ENCODE measurements at places on chromosomes 3 and 15. TPM values are rescaled to one million over a fixed set of nuclear protein-coding genes. Genes with fewer than 3 reads are reported as not detected.

DNAH1 gene
- total RNA-seq: 5.9 TPM

TIPIN gene
- 13.1 TPM for total RNA-seq

CD86 gene
- not detected for total RNA-seq

ROBO2 gene
- total RNA-seq: 0.39 TPM

SLC25A36 gene
- 76.5 TPM for total RNA-seq

DNA sequence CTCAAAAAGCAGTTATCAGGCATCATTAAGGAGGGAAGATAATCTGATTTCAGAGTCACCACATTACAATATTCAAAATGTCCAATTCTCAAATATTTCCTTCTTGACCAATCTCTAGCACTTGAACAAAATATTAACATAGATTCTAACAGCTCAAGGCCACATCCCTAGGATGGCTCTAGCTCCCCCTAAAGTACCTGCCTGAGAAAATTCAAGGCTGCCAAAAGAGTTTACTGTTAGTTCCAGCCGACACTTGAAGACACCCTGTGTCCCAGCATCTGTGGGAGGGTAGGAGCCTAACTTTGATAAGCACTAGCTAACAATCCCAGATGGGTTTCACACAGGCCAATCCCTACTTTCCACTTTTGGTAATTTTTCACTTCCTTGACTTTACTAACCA is 10.4 kb downstream of the NSMCE3 start:
- no peak for DNase-seq
- H3K27me3 ChIP-seq: no peaks in the 10 kb centered on the region
- no peak overlapping the region for H3K27ac ChIP-seq
- H3K36me3 ChIP-seq: no peaks in the 10 kb centered on the region

DNA sequence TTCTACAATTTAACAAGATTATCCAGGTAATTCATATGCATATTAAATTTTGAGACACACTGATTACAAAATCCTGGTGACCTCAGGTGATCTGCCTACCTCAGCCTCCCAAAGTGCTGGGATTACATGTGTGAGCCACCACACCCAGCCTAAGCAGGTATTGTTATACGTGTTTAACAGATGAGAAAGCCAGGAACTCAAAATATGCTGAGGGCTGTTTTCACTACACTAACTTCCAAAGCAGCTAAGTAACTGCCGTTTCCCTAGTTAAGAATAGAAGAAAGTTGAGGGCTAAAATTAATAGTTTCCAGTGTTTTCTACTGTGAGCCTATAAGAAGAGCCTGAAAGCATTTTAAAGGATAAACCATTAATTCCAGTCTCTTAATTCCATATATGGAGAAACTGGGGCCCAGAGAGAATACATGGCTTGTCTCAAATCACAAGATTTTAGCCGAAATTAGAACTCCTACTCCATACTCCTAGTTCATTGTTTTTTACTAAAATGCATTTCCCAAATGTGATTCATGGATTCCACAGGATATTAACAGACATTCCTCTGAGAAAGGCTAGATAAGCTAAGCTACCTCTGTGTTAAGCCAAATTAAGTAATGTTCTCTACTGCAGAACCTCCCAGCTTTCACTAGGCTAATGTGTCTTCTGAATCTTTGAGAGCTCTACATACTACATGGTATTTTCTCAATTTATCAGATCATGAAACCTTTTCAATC is 17.0 kb upstream of the AVEN start:
- no peak overlapping the region for H3K27ac ChIP-seq
- no peaks in the 10 kb centered on the region for H3K4me1 ChIP-seq
- H3K27me3 ChIP-seq: no peaks in the 10 kb centered on the region
- no peaks in the 10 kb centered on the region for H3K36me3 ChIP-seq
- DNase-seq: no peak

DNA sequence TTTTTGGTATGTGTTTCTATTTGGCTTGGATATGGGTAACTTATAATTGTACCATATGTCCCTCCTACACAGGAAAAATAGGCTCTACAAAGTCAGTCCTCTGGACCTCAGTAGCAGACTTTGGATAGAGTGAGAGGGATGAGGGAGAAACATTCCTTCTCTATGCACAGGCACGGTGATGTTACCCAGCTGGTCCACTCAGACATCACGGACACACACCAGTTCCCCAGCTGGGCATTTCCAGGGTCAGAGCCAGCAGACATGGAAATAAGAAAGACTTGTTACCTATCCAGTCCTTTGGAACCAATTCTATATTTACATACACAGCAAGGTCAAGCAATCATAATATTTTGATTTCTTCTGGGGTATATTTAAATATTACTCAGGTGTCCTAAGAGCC is 433.1 kb upstream of the KCNMB2 start:
- H3K27me3 ChIP-seq: no peaks in the 10 kb centered on the region
- no peak overlapping the region for H3K4me3 ChIP-seq
- DNase-seq: no peak
- H3K27ac ChIP-seq: no peak overlapping the region
- H3K36me3 ChIP-seq: no peaks in the 10 kb centered on the region

- H3K36me3 ChIP-seq: no peaks in the 10 kb centered on the region
- H3K4me3 ChIP-seq: no peak overlapping the region
Observed at GRCh38 chr3:48960841-48961413, 29.1 kb upstream of the P4HTM start.

- H3K27me3 ChIP-seq: no peaks in the 10 kb centered on the region
- peaks cover 88% of the 10 kb centered on the region for H3K4me1 ChIP-seq
- peak; percentile 58 for DNase-seq
- H3K36me3 ChIP-seq: no peaks in the 10 kb centered on the region
- peak overlapping the region; percentile 81 for H3K27ac ChIP-seq
- H3K4me3 ChIP-seq: no peak overlapping the region
Observed at GRCh38 chr3:193883551-193883950, 252.4 kb upstream of the HES1 start.

DNA sequence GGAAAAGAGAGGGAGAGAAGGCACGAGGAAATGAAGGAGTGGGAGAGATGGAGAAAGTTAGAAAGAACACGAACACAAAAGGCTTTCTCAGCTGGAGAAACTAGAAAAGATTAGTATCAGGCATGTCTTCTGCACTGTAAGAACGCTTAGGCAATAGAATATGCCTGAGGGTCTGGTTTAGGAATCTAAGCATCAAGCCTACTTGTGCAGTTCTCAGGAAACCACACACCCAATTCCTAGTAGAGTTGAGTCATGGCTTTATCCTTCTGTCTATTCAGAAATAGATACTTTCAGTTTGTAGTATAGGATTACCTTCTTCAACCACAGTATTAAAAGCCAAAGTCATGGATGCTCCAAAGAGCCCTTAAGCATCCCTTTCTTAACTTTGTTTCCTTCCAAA is 969.4 kb downstream of the NTRK3 start:
- no peaks in the 10 kb centered on the region for H3K36me3 ChIP-seq
- H3K4me1 ChIP-seq: no peaks in the 10 kb centered on the region
- H3K27me3 ChIP-seq: no peaks in the 10 kb centered on the region
- DNase-seq: no peak
- H3K27ac ChIP-seq: no peak overlapping the region

GRCh38 chr15:47717036-47717612 is at the start of gene SEMA6D:
SEMA6D (plus strand) TSS chr15:47717505; CDS start chr15:47759799, 42,294 bp downstream.
- H3K4me1 ChIP-seq: no peaks in the 10 kb centered on the region
- no peak within 1 kb of the TSS for H3K4me3 ChIP-seq
- H3K27me3 ChIP-seq: peaks cover 12% of the 10 kb centered on the region
- no peaks in the 10 kb centered on the region for H3K36me3 ChIP-seq
- no peak within 1 kb of the TSS for H3K27ac ChIP-seq

DNA sequence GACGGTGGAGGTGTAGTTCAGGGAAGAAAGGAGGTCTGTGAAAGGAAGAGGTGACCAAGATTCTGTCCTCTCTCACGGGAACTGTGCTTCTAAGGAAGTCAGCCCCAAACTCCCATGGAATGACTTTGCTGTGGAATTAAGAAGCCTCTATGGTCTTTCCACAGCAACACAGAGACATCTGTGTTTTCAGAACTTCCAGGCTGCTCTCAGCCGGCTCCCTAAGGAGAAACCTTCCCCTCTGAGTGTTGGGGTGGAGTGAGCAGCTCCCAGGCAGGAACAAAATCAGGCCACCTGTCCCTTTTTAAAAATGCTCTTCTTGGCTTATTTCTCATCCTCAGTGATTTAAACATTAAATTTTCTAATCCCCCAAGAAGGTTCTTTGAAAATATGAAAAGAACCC is 53.3 kb upstream of the SNRK start:
- no peak for DNase-seq
- H3K36me3 ChIP-seq: no peaks in the 10 kb centered on the region
- no peaks in the 10 kb centered on the region for H3K27me3 ChIP-seq
- peaks cover 7% of the 10 kb centered on the region for H3K4me1 ChIP-seq

DNA sequence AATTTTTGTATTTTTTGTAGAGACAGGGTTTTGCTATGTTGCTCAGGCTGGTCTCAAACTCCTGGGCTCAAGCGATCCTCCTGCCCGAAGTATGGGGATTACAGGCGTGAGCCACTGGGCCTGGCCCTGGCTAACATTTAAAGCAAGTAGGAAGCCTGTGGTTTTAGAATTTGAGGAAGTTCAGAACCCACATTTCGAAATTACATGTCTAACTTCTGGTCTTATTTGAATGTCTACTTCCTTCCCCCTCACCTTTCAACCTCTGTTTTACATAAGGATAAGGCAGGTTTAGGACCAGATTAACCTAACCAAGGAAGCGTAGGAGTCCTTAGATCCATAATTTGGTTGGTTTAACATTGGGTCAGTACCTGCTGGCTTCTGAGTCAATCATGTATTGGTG is 120.5 kb upstream of the PROK2 start:
- H3K27me3 ChIP-seq: peaks cover 18% of the 10 kb centered on the region
- H3K27ac ChIP-seq: no peak overlapping the region
- no peaks in the 10 kb centered on the region for H3K4me1 ChIP-seq
- no peak overlapping the region for H3K4me3 ChIP-seq
- DNase-seq: no peak
- H3K36me3 ChIP-seq: no peaks in the 10 kb centered on the region

DNA sequence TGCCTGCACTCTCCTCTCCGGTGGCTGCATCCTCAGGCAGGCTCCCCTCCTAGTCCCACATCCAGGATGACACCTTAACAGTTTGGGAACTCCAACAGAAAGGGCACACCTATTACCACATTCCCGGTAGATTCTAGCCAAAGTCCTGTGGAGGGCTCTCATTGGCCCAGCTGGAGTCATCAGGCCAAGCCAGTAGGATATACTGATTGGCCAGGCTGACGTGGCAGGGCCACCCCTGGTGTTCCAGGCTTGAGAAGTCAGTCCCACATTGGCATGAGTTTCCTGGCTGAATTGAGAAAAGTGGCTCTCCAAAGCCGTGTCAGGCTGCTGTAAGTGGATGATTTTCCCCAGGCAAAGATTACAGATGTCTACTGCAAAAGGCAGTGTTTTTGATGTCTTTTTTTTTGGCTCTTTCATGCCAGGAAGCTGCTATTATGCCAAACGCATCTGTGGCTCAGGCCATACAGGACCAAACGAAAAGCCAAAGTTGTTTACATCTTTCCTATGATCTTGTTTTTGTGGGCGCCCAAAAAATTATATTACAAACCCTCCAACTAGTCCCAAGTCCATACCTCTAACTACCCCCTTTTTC is 6.6 kb upstream of the BLM start:
- DNase-seq: no peak
- no peak overlapping the region for H3K27ac ChIP-seq
- H3K27me3 ChIP-seq: no peaks in the 10 kb centered on the region
- no peak overlapping the region for H3K4me3 ChIP-seq
- H3K4me1 ChIP-seq: no peaks in the 10 kb centered on the region

DNA sequence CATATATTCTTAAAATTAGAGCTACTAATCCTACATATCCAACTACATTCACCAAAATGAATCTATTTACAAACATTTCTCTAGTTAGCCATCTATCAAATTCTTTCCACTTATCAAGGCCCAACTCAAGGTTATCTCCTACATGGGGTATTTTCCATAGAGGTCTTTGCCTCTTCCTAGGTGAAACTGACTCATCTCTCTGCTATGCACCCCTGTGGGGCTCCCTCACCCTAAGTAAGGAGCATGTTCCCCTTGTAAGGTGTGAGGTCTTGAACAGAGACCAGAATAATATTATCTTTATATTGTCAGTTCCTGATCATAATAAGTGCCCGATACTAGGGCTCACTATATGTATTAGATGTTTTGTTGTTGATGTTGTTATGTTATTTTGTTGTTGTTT is 74.6 kb upstream of the TSC22D2 start:
- H3K4me3 ChIP-seq: no peak overlapping the region
- H3K4me1 ChIP-seq: peaks cover 10% of the 10 kb centered on the region
- no peak overlapping the region for H3K27ac ChIP-seq
- no peaks in the 10 kb centered on the region for H3K27me3 ChIP-seq
- DNase-seq: peak; percentile 45
- no peaks in the 10 kb centered on the region for H3K36me3 ChIP-seq

- H3K4me1 ChIP-seq: no peaks in the 10 kb centered on the region
- H3K27ac ChIP-seq: no peak overlapping the region
- no peak for DNase-seq
- no peak overlapping the region for H3K4me3 ChIP-seq
Observed at GRCh38 chr15:85099195-85099803, 117.6 kb downstream of the PDE8A start.

GRCh38 chr15:77219841-77220240 is 148.9 kb upstream of the TSPAN3 start:
- no peaks in the 10 kb centered on the region for H3K27me3 ChIP-seq
- H3K27ac ChIP-seq: no peak overlapping the region
- H3K4me1 ChIP-seq: no peaks in the 10 kb centered on the region
- H3K4me3 ChIP-seq: no peak overlapping the region
- no peak for DNase-seq
- no peaks in the 10 kb centered on the region for H3K36me3 ChIP-seq

DNA sequence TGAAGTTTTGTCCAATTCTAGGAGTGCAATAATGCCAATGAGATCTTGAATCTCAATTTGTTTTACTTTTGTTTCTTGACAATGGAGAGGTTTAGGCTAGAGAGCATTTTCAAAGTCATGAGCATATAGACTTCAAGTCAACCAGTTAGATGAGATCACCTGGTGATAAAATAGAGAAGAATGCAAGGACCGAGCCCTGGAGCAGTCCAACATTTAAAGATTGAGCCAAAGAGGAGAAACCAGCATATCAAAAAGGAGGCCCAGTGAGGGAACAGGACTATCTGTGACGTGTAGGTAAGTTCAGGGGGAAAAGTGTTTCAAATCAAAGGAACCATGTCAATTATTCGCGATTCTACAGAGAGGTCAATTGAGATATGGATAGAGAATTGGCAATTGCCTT is 1.7 kb upstream of the PIAS1 start:
- peaks cover 23% of the 10 kb centered on the region for H3K4me1 ChIP-seq
- no peak overlapping the region for H3K27ac ChIP-seq
- no peak overlapping the region for H3K4me3 ChIP-seq
- H3K36me3 ChIP-seq: no peaks in the 10 kb centered on the region
- no peaks in the 10 kb centered on the region for H3K27me3 ChIP-seq

DNA sequence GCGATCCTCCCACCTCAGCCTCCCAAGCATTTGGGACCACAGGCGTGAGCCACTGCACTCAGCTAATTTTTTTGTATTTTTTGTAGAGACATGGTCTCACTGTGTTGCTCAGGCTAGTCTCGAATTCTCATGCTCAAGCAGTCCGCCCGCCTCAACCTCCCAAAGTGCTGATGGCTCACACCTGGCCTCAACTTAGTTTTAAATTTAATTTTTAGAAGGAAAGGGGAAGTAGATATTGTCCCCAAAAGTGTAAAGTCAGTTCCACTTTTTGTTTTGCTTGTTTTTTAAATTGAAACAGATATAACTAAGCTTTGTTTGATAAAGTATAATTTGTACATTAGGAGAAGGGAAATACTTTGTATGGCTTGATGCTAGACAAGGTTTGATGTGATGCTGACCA is 31.3 kb upstream of the NFKBIZ start:
- no peak overlapping the region for H3K4me3 ChIP-seq
- peaks cover 10% of the 10 kb centered on the region for H3K4me1 ChIP-seq
- H3K27ac ChIP-seq: no peak overlapping the region
- no peaks in the 10 kb centered on the region for H3K27me3 ChIP-seq
- no peak for DNase-seq

- no peaks in the 10 kb centered on the region for H3K4me1 ChIP-seq
- H3K4me3 ChIP-seq: no peak overlapping the region
- no peaks in the 10 kb centered on the region for H3K36me3 ChIP-seq
- no peaks in the 10 kb centered on the region for H3K27me3 ChIP-seq
- no peak overlapping the region for H3K27ac ChIP-seq
- DNase-seq: no peak
Observed at GRCh38 chr3:89306540-89306939, 199.1 kb downstream of the EPHA3 start.
